ENCODE measurements at places on chromosomes 7 and 10. TPM values are rescaled to one million over a fixed set of nuclear protein-coding genes. Genes with fewer than 3 reads are reported as not detected.

ACTL6B gene
- not detected for total RNA-seq

GRCh38 chr10:31584098-31584631 is 265.1 kb downstream of the ZEB1 start:
- H3K27me3 ChIP-seq: no peaks in the 10 kb centered on the region
- no peak overlapping the region for H3K27ac ChIP-seq
- DNase-seq: no peak
- no peaks in the 10 kb centered on the region for H3K4me1 ChIP-seq
- no peak overlapping the region for H3K4me3 ChIP-seq
- H3K36me3 ChIP-seq: no peaks in the 10 kb centered on the region

GRCh38 chr7:5567790-5568189 is 144.2 kb upstream of the TNRC18 start:
- DNase-seq: no peak
- no peak overlapping the region for H3K4me3 ChIP-seq
- H3K36me3 ChIP-seq: no peaks in the 10 kb centered on the region
- peaks cover 17% of the 10 kb centered on the region for H3K4me1 ChIP-seq
- H3K27ac ChIP-seq: no peak overlapping the region

GRCh38 chr10:17497446-17498030 is 43.1 kb upstream of the ST8SIA6 start:
- H3K27me3 ChIP-seq: no peaks in the 10 kb centered on the region
- H3K27ac ChIP-seq: no peak overlapping the region
- H3K4me3 ChIP-seq: no peak overlapping the region

- H3K27ac ChIP-seq: peak overlapping the region; percentile 83
- no peaks in the 10 kb centered on the region for H3K27me3 ChIP-seq
- DNase-seq: peak; percentile 88
- peak overlapping the region; percentile 58 for H3K4me3 ChIP-seq
- H3K4me1 ChIP-seq: peaks cover 22% of the 10 kb centered on the region
Measured at GRCh38 chr10:33334805-33335550, 511 bp upstream of the NRP1 start.

CNPY1 gene
- total RNA-seq: not detected

APBB1IP gene
- 0.16 TPM for total RNA-seq
